ENCODE measurements at places on chromosomes 12 and 14. TPM values are rescaled to one million over a fixed set of nuclear protein-coding genes. Genes with fewer than 3 reads are reported as not detected.

Gene DPF3
- total RNA-seq: 10.8 TPM

Gene EFS
- total RNA-seq: 6.1 TPM

Gene COX8C
- not detected for total RNA-seq

Gene PCED1B
- total RNA-seq: 0.27 TPM

Gene CYP27B1
- 2.5 TPM for total RNA-seq

Gene IL26
- total RNA-seq: not detected

Gene KERA
- 0.09 TPM for total RNA-seq

Gene TMEM233
- 0.09 TPM for total RNA-seq

Gene INHBE
- total RNA-seq: 4.7 TPM

Gene CYP46A1
- total RNA-seq: 1.3 TPM

Gene SLC39A2
- total RNA-seq: not detected

Gene TTC9
- 4.3 TPM for total RNA-seq

- peak; percentile 91 for ATAC-seq
Measured at GRCh38 chr12:121872546-121873215, 14.0 kb upstream of the HPD start.

- ATAC-seq: no peak
Measured at GRCh38 chr12:48947727-48948126, 9.6 kb downstream of the ARF3 start.

GRCh38 chr12:51700887-51701286 lies 109.9 kb downstream of the SCN8A start:
- no peak for ATAC-seq

DNA sequence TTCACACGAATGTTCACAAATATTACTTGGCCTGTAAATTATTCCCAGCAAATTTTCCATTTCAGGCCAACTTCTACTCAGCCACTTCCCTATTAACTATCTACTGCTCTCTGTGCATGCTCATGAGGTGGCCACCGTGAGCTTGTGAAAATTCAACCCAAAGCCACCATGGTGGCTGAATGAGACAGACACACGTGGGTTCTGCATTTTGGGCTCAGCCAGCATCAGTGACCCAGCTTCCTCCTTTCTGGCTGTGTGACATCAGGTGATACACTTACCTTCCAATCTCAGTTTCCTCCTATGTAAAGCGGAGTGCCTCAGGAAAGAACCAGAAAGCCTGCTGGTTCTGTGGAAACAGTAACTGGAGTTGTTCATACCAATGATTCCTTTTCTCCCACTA lies 175.8 kb downstream of the FOXN3 start:
- no peak for ATAC-seq

DNA sequence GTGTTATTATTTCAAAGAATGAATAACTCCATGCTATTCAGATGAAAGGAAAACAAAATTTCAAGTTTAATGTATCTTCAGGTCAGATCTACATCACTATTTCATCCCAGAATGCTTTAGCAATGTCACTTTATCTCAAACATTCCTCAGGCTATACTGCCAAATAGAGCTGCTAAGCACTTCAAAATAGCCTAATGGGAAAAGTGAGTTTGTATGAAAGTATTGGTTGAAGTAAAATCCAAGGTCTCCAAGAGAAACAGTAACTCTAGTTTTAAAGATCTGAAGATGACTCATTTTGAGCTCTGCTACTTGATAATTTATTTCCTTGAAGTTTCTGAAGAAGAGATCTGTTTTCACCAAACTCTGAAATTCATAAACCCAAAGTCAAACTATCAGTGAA lies 466.2 kb upstream of the FOXG1 start:
- ATAC-seq: no peak

DNA sequence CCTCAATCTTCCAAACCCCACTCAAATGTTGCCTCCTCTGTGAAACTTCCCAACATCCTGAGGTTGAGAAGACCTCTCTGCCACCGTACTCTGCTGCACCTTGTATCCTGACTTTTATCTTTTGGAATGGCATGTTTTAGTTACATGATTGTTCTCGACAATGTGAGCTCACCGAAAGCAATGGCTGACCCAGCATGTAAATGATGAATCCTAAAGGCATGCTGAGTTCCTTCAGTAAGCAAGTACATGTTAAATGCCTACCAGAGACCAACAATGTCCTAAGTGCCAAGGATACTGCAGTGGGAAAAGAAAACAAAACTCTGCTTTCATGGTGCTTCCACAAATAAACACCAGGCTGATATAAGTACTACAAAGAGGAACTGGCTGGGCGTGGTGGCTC lies 13.7 kb downstream of the PPP1R13B start:
- ATAC-seq: no peak

DNA sequence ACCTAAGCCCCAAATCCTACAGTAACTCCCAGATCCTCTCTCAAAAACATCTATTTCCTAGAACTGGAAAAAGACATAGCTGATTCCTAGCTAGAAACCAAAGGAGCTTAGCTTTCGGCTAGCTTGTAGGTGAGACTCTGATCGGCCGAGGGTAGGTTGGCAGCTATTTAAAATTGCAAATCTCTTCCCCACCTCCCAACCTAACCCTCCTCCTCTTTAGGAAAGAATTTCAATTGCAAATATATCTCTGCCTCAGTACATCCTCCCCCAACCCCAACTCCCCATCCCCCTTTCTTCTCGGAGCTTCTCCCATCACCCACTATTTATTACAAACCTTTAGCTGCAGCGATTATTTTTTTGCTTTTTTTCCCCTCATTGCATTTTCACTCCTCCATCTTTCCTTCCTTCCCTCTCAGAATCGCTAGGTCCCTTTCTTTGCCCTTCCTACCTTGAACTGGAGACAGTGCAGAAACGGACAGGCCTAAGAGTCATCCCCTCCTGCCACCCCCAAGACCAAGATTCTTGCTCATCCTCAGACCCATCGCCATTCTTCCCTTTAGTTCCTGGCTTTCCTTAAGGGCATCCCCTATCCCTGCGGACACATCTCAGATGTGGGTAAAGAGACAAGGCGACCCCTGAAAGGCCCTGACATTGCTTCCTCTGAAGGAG lies 13.4 kb downstream of the ZFHX2 start:
- ATAC-seq: peak; percentile 11

GRCh38 chr14:90555126-90556011 lies 158.5 kb downstream of the CALM1 start:
- ATAC-seq: no peak

GRCh38 chr12:91171476-91171875 lies 11.1 kb downstream of the DCN start:
- no peak for ATAC-seq

- no peak for ATAC-seq
Measured at GRCh38 chr14:57928732-57929131, 62.8 kb upstream of the SLC35F4 start.

GRCh38 chr14:96698960-96699539 lies 98.1 kb upstream of the VRK1 start:
- no peak for ATAC-seq

DNA sequence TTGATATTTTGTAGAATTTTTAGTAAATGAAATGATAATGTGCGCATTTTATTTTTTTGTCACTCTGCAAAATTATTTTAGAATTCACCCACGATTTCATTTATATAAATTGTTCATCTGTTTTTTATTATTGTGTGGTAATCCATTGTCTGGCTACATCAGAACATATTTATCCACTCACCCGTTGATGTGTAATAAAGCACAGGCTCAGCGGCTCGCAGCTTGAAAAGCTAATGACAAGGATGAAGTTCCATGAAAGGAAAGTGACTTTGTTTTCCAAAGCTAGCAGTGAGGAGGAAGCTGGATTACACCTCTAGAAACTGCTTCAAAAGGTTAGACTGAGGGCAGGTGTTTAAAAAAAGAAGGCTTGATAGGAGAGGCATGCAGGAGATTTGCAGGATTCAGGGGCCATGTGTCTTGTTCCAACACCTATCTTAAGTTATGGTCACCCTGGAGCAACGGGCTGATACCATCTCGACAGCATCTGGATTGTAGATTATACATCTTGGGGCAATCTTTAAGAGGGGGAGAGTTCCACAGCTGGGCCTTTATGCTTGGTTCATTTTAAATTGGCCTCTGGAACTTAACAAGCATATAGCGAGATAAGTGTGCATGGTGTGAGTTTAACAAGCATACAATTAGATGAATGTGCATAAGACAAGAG lies 194.1 kb downstream of the TMTC3 start:
- ATAC-seq: no peak

DNA sequence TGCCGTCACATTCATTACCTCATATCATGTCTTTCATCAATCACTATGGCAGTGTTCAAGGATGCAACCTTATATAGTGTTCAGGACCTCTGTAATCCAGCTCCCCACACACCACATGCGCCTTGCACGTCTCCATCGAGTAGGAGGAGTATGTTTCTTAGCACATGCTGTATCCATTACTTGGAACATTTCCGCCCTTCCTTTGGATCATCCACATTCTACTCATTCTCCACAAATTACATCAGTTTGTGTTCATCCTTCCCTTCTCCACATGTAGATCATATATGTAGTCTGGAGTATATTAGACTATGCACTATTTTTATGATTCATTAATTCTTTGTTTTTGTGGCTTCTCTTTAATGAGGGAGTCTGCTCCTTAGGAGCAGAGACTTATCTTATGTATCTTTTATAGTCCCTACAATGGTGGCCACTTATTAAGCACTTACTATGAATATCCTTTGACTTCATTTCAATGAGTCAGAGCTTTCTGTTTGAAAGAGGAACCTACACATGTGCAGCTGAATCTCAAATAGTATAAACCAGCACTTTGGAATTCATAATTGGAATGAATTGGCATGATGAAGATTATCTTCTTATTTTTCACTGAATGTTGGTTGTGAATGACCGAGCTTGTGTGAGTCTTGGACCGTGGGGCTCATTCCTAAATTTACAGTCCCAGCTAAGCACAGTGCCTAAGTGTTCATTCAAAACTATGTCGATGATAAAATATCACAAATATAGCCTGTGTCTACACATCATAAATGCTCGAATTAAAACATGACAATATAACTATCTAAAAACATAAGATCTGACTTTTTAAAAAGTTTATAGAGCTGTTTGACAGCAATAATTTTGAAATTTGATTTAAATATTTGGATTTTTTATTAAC lies 30.2 kb upstream of the NPAS3 start:
- ATAC-seq: peak; percentile 53

DNA sequence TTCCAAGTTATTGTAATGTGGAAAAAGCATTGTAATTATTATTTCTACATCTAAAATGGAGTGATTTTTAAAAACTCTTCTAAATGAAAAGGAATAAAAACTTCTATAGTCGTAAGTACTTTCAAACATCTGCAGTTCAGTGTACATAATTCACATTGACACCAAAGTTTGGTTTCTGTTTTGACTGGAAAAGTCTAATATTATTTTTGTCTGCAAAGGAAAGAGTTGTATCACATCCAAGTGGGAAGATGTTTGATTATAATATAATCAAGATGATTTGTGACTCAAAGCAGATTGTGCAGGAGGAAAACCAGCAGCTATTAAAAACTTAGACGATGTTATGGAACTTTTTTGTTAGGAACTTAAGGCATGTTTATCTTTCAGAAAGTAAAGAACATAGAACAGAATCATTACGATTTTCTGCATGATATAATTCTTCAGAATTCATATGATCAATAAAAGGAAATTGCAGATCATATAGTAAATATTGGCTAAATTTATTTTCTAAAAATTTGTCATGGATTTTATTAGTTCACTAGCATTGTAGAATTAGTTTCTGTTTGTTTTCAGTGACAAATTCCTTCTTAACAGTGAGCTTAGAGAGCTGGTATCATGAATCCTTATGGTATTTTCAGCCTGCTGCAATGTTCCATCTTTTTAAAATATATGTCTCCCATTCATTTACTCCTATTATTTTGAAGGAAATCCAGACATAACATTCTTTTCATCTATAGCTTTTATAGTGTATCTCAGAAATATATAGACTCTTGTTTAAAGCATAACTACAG lies 145.8 kb downstream of the MIPOL1 start:
- no peak for ATAC-seq

DNA sequence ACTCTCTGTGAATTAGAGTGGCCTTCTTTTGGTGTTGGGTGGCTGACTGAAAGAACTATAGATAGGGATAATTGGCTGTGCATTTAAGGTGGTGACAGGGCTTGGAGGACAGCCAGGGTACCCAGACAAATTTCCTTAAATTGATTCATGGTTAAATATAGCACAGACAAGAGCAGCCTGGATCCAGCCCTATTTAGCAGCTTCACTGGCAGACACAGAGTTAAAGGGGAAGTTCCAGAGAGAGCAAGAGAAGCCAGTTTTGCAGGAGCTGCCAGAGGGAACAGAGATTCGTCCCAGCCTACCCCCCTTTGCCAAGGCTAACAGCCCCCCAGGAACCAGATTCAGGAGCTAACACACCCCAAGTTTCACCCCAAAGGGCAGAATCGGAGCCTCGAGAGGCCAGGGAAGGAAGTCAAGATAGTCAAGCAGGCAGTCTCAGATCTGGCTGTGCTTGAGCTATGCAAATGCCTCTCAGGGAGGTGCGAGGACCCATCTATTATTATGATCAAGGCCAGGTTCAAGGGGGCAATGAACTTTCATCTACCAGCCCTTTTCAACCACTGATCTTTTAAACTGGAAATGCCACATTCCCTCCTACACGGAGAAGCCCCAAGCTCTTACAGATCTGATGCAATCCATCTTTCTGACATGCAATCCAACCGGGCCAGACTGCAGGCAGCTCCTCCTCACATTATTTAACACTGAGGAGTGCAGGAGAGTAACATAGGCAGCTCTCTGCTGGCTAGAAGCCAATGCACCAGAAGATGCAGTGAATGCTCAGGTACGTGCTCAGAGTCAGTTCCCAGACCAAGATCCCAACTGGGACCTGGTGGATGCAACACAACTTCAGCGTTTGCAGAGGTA lies 58.2 kb downstream of the DHRS2 start:
- ATAC-seq: peak; percentile 89

DNA sequence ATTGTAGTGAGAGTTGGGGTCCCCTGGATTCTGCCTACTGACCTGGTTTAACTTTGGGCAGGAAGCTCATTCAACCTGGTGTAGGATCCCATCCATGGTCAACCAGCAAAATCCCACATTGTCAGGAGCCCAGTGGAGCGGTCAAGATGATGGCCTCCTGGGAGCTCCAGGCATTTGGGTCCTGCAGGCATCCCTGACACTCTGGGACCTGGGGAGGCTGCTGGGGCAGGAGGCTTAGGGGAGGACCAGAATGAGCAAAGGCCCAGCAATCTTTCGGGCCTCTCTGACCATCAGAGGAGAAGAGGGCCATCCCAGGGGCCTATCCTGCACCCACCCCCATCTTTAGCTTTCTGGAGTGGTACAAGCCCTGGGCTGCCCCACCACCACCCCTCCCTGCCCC lies 104.0 kb downstream of the PRMT8 start:
- ATAC-seq: no peak

GRCh38 chr12:104182621-104183378 lies 32.8 kb upstream of the TXNRD1 start:
- ATAC-seq: no peak

GRCh38 chr12:9626821-9627220 lies 19.1 kb upstream of the KLRB1 start:
- ATAC-seq: no peak
